ENCODE measurements at places on chromosomes 2 and 18.
A peak's percentile ranks its signal among the peaks of the same experiment; 100 is the strongest.

- no peak for DNase-seq
These were observed 16.6 kb downstream of the LDAH start for GRCh38 chr2:20806286-20806685.

DNA sequence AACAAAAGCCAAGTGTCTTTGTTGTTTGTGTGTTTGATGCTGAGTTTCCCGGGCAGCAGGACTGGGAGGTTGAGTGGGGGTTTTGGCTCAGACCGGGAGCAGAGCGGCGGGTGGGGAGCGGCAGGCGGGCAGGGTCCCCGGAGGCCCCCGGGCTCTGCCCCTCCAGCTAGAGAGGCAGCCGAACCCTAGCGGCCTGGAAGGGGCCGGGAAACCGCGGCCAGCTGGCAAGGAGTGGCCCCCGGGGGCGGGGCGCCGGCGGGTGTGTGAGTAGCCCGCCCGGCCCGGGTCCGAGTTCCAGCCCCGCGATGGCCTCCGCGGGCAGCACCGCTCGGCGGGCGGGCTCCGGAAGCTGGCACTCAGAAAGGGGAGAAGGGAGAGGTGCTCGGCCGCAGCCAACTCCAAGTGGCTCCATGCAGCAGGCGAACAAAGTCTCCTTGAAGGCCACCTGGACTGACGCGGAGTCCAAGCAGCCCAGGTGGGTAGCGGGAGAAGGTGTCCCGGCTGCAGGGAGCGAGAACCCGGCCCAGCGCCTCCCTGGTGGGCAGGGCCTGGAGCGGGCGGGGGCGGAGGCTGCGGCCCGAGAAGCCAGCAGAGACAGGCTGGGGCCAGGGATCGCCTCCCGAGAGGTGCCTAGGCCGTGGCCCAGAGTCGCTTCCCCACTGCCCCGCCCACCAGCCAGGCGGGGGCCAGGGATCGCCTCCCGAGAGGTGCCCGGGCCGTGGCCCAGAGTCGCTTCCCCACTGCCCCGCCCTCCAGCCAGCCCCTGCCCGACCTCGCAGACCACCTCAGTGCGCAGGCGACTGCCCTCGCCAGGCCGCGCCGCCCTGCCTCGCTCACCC lies at the start of gene ANKRD53:
Gene ANKRD53 (plus strand): TSS at position 290 of the 839 bp plus-strand sequence. CDS start 16 bp downstream, at position 306.
- peak; percentile 32 for DNase-seq

DNA sequence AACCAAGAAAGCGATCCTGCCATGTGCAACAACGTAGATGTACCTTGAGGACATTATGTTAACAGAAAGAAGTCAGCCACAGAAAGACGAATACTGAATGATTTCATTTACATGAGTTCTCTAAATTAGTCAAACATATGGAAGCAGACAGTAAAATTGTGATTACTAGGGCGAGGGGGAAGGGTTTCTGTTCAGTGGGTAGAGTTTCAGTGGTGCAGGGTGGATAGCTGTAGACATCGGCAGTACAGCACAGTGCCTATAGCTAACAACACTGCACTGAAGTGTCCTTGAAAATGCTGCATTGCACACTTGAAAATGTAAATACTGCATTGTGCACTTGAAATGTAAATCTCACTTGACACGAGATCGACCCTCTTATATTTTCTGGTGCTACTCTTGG lies 275.3 kb downstream of the GALR1 start:
- DNase-seq, result no peak

- no peak for DNase-seq
These were observed 663.0 kb upstream of the FANCL start for GRCh38 chr2:58904095-58904494.

DNA sequence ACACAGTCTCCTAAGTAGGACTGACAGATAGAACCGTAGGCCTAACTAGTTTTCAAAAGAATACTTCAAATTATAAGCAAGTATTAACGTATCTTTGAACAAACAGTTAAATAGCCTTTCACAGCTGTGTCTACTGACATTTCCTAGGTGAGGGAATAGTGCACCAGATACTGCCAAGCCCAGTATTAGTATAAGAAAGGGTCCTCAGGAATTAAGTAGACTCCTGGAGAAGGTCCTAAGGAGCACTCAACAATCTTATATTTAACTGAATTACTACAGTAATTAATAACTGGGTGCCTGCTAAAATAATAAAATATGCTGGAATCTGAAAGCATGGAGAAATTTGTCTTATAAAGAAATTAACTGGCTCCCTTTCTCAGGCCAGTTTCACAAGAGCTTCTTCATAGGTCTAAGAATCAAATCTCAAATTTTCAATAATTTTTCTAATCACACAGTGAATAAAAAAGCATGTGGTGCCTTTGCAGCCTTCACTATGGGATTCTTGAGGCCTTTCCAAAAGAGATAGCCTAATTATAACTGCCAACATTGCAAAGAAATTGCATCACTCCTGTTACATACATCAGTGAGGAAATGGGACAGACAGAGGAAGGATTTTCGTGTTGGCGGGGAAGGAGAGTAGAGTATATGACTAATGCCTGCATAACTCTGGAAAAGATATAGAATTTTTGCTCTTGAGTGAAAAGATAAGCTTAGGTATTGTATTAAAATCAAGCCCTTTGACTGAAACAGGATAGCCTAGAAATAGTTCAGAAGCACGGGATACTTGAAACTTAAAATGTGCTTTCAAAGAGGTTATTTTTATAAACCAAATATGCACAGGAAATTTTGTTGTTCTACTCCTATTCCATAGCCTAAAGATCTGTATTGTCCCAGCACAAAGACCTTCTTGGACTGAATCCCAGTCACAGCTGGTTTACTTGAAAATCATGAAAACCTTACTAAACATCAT lies 228.6 kb upstream of the STK17B start:
- DNase-seq, result peak; percentile 96

DNA sequence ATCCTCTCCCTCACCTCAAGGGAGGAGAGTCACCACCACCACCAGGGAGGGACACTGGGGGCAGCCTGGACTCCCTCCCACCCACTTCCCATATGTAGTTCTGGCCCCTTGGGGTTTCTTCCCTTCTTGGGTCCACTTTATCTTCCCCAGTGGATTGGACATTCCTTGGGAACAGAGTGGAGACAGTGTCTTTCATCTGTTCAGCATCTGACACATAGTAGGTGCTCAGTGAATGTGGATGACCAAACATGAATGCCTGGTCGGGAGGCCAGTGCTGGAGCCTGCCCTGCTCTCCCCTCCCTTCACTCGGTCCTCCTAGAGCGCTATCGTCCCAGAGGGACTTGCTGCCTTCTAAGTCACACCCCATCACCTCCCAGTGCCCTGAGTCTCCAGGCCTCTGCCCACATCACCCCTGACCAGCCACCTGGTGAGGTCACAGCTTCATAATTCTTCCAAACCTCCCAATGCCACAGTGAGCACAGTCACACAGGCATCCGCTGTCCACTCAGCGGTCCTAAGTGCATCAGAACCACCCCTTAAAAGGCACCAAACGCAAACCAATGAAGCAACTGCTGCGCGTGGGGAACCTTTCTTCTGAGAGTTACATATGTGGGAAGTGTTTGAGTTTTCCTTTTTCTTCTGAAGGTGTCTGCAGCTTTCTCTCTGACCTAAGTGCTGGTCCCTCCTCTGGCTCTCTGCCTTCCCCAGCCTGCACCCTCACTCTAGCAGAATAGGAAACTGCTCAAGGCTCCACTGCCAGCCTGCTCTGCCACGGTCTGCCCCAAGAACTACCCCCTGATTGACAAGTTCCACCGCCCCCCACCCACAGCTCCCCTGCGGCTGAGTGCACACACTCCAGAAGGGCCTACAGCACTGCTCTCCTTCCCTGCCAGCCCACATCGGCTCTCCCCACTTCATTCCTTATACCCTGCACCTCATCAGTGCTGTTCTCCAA lies 7.2 kb upstream of the SFXN5 start:
- no peak for DNase-seq

DNA sequence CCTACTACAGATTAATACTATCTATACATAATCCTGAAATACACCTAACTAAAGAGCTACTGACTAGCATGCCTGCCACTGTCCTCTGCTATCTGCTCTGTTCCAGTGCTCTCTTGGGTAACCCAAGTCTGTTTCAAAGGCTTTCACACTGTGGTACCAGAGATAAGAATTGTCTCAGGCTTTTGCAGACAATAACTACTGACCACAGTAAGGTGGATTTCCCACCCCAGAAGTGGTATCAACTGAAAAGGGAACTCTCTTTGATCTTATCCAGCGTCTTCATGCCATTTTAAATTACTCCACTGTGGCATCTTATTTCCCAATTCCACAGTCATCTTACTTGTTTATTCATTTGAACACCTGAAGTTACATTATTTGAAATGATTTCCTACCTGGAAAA lies 190.2 kb downstream of the IKZF2 start:
- no peak for DNase-seq

- no peak for DNase-seq
These were observed 53.2 kb downstream of the CSRNP3 start for GRCh38 chr2:165522719-165523118.

DNA sequence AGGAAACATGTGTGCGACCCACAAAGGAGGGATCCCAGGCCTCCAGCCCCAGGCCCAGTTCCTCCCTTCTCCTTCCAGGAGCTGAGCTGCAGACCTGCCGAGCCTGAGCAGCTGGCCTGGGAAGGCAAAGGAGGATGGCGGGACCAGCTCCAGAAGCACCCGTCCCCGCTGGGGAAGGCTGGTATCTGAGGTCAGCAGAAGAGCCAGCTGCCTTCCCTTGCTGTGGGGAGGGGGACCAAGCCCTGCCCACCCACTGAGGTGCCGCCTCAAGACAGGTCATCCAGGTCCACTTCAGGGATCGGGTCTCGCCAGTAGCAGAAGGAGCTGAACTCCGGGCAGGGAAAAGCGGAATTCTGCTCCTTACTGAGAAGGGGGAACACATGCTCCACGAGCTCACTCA lies 73.2 kb downstream of the EMILIN2 start:
- no peak for DNase-seq

DNA sequence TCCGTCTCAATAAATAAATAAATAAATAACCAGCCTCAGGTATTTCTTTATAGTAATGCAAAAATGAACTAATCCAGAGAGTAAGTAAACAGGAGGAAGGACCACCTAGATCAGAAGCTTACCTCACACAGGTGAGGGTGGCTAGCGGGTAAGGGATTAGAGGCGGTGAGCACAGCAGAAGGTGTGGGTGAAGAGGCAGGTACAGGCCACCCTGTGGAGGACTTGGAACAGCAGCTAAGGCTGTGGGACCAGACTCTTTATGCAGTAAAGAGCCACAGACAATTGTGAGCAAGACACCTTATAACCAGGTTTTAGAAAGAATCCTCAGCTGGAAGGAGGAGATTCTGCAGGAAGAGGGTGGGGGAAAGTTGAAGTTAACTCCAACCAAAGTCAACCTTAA lies 34.2 kb upstream of the TTR start:
- DNase-seq, result no peak

DNA sequence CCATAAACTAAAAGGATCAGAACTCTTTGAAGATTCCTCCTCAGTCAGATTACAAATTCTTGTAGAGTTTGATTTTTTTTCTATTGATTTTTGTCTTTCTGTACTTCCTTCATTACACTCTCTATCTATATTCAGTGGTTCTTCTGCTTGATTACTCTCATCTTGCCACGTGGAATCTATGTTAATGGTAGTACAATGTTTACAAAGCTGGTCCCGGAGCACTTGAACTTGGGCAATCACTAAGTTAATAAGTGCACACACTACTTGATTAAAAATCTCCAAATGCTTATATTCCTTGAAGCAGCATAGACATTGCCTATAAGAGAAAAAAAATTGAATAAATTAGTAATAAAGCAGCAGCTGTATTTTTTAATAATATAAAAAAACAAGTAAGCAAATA lies 65.1 kb downstream of the USP34 start:
- DNase-seq, result no peak

GRCh38 chr2:213234641-213235040 lies 49.6 kb upstream of the SPAG16 start:
- no peak for DNase-seq

- DNase-seq, result no peak
These were observed 17.6 kb downstream of the OSBPL6 start for GRCh38 chr2:178211943-178212342.

DNA sequence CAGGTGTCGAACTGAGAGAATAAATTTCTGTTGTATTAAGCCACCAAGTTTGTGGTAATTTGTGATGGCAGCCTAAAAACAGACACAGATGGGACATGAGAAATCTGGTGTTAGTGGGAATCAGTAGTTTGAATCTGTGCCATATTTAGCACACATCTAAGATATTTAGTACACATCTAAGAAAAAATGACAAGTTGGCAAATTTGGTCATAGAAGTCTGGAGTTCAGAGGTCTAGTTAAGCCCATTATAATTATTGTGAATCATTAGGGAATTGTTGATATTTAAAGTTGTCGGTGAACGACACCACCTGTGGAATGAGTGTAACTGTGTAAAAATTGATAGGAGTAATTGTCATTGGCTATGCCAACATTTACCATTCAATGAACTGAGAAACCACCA lies 1138.8 kb upstream of the TMEFF2 start:
- DNase-seq, result no peak

GRCh38 chr2:202039278-202040078 lies 5.8 kb downstream of the FZD7 start:
- peak; percentile 28 for DNase-seq

- peak; percentile 54 for DNase-seq
These were observed 3.0 kb upstream of the SKOR2 start for GRCh38 chr18:47254341-47254939.

DNA sequence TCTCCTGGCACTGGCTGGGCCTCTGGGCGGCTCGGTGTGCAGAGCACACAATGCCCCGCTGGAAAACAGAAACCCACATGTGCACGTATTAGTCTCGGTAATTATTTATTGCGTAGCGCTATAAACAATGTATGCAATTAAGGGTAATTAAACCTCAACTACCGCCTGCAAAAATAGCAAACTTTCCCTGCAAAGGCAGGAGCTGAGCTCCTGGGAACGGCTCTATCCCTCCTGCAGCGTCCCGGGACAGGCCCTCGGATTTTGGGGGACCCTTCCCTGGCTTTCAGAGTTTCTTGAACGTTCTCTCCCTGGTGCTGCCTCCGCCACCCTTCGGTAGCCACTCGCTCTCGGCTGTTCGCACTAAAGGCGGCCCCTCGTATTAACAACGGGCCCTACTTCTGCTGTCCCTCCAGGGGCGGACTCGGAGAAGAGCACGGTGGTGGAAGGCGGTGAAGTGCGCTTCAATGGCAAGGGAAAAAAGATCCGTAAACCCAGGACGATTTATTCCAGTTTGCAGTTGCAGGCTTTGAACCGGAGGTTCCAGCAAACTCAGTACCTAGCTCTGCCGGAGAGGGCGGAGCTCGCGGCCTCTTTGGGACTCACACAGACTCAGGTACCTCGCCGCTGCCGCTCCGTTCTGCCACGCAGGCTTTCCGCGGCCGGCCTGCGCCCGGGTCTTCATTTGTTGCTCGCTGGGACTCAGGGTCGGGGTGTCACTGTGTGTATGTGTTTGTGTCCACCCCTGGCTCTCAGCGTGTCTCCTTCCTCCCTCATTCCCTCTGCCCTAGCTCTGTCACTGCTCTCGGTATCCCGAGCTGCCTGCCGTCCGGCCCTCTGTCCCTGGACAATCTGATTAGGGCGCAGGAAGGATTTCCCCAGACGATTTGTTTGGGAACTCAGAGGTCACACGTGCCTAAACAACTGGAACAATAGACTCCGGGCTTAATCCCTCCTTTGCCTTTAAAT lies 1.2 kb downstream of the DLX1 start:
- DNase-seq, result peak; percentile 45

GRCh38 chr2:185507719-185508118 lies 230.9 kb upstream of the FSIP2 start:
- no peak for DNase-seq
